ENCODE measurements at places on chromosomes 7 and 10.

DNA sequence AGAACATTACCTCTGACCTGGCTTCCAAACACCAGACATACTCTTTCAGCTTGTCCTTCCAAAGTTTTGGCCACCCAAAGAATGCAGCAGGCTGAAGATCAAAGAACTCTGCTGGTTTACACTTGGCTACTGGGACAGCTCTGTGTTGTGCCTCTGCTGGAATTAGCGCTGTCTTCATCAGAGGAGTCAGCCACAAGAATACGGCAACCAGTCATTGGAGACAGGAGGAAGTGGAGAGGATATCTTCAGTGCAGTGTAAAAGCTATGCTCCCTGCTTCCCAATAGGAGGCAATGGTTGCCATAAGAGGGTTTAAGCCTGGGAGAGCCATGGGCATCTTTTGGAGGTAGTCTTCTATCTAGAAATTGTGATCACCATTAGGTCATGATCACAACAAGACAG, 126.7 kb upstream of the WNT16 start:
- no peak for DNase-seq

DNA sequence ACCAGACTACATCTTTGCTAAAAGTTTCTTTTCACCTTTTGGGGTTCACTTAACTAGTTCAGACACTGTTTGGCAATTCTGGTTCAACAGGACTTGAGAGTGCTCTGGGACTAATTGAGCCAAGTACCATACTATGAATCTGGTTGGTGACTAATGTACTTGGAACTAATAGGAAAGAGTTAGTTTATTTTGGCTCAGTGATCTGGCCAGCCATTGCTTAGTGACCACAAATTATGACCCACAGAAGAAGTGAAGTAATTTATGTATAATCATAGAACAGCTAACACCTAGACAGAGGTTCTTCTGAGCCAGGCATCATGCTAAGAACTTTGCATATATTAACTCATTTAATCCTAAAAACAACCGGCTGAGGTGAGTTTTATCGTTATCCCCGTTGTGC, 126.5 kb upstream of the JCAD start:
- no peak for DNase-seq

DNA sequence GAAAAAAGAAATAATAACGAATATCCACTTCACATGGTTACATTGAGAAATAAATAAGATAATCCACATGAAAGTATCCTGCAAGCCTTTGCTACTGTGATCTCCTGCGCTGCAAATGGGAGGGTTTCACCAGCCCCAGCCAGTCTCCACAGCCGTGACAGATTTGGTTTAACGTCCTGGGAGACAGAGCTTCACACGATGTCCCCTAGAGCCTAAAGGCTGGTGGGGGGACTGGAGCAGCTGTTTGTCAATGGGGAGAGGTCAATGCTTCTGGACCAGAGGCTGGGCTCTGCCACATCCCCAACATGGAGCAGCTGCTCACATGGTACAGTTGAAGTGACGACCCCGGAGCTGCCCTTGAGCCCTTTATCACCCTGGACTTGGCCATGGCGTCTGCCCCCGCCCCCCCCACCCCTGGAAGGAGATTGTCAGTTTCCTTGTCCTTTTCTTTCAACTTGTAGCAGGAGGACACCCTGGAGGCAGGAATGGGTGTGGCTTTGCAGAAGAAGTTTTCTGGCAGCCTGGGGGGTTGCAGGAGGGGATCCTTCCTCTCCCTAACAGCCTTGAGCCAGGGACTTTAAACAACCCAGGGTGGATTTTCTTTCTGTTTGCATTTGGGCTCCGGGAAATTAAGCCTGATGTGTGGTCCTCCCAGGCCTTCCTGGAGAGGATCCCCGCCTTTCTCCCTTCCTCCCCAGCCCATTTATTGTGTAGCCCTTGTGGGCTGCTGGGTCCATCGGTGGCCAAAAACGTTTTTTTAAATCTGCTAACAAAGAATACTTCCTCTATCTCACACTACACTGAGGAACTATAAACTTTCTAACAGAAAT, 37.0 kb upstream of the MXI1 start:
- no peak for DNase-seq

GRCh38 chr10:100046021-100046486, 35.6 kb downstream of the CPN1 start:
- DNase-seq, result peak; percentile 72

DNA sequence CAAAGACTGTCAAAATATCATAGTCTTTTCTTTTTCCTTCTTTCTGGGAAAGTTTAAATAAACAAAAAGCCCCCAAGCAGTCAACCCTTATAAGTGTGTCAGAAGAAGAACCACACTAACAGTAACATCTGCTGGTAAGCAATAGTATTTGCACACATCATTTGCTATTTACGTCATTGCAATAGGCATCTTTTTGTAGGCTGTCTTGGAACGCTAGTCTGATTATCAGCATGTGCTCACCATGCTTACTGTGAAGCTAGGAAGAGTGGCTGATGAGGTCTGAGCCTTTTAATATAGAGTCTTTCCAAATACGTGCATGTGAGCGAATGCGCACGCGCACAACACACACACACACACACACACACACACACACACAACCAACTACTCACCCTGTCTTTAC, 599.0 kb upstream of the TPK1 start:
- DNase-seq, result no peak

DNA sequence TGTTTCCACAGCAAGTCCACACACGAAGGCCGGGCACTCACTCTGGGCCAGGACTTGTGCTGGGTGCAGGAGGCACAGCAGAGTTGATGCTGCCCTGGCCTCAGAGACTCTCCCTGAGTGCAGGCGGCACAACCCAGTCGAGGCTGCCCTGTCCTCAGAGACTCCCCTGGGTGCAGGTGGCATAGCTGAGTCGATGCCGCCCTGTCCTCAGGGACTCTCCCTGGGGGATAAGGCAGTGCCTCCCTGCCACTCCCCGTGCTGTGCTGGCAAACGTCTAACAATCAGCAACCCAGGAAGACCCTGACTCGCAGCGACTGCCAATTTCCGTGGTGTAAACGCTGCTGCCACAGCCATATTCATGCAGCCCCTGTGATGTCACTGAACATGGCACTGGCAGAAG, 93.1 kb downstream of the PDGFA start:
- no peak for DNase-seq

- no peak for DNase-seq
Observed at GRCh38 chr7:128906001-128906765, 4.3 kb downstream of the KCP start.

GRCh38 chr10:34739915-34740314, 75.2 kb downstream of the PARD3 start:
- peak; percentile 74 for DNase-seq
